Hepatic stellate cell (primary cell): ENCODE measurements at places on chromosomes 7 and 10.

DNA sequence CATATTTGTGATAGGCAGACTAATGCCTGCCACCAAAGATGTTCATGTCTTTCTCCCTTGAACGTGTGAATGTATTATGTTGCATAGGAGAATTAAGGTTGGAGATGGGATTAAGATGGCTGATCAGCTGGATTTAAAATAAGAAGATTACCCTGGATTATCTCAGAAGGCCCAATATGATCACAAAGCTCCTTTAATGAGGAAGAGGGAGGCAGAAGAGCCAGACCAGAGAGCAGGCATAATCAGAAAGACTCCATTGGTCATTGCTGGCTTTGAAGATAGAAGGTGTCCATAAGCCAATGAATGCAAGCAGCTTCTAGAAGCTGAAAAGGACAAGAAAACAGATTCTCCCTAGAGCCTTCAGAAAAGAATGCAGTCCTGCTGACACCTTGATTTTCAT is 410.3 kb downstream of the GRM8 start:
- no peak for DNase-seq

DNA sequence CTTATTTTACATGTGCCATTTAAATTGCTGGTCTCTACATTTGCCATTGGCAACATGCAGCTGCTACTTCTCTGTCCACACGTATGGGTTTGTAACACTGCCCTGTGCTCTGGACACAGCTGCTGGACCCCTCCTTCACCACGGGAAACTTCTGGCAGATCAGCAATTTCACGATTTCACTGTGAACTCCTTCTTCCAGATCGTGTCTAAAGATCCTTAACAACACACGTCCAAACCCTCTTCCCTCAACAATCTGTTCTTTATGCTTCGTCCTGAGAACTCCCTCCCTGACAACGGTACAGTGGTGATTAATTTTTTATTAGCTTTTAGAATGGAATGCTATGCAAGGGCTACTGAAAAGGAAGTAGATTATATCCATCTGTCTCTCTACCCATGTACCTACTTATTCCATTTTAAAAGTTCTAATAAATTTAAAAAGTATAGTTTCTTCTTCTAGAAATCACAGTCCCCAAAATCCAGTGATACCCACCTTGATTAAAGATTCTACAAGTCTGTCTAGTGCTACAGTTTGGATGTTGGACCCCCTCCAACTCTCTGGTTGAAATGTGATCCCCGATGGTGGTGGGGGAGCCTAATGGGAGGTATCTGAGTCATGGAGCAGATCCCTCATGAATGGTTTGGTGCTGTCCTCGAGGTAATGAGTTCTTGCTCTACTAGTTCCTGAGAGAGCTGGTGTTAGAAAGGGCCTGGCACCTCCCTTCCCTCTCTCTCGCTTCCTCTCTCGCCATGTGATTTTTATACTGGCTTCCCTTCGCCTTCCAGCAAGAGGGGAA is 81.0 kb downstream of the KIAA1549 start:
- no peak for DNase-seq

- no peak for DNase-seq
Measured at GRCh38 chr10:88958721-88959120, 6.1 kb upstream of the ACTA2 start.

GRCh38 chr10:74150204-74150989 is at the start of gene AP3M1:
Gene AP3M1 (minus strand): TSS chr10:74150828. CDS start chr10:74138379, 12,449 bp downstream.
- peak; percentile 86 for DNase-seq

DNA sequence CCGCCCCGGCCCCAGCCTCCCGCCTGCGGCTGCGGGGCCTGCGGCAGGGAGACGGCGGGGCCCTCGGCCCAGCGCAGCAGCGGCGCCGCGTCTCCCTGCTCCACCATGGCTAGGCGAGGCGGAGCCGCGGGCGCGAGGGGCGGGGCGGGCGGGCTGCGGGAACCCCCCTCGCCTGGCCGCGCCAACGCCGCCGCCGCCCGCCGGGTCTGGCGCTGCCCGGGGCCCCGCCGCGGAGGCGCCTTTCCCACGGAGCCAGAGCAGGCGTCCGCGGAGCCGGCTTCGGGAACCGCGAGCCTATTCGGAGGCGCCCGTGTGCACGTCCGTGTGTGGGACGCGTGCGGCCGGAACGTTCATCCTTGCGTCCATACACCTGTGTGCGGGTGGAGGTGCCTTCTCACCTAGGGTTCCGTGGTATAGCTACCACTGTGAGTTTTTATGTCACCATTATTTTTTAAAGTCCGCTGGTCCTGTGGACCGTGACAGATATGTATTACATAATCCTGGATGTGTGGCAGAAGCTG is at the start of gene DENND11:
TSS of gene DENND11 (minus strand) at position 120 of the 521 bp plus-strand sequence. CDS start at position 107, 13 bp downstream.
- DNase-seq, result peak; percentile 60

GRCh38 chr7:4158441-4159153 is 523.5 kb upstream of the FOXK1 start:
- no peak for DNase-seq

DNA sequence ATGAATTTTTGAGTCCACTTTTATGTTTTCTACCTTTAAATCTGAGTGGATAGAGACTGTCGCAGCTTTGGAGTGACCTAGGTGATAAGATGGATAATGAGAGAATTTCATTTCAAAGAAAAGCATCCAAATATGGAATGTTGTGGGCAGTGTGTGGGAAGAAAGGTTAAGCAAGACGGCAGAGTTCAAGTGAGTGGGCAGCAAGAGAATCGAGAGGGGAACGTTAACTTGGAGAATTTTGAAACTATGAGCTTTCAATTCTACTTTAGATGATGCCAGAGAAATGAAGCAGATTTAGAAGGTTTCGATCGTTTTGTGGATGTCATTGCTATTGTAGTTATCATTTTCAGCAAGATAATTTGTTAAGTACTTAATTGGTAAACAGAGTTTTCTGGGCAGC is 73.0 kb downstream of the XRCC2 start:
- DNase-seq, result no peak
